ENCODE measurements at places on chromosomes 11 and 22.

DNA sequence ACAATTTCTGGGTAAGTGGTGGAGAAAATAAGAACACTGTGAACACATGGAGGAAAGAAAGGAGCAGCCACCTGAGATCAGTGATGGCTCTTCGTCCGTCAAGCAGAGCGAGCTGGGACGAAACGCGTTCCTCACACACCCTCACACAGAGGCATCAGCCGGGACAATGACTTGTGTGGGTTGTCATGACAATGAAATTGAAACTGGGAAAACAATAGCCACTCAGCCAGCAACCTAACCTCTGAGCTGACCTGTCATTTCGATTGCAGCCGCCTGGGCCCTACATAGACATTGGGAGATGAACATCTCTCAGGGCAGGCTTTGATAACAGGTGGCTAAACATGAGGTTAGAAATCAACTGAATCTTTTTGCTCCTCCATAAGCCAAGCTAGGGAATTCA lies 51.3 kb downstream of the TRIM29 start:
- DNase-seq, result no peak

- DNase-seq, result no peak
Measured at GRCh38 chr22:24002272-24002671, 3.0 kb downstream of the GSTT4 start.

DNA sequence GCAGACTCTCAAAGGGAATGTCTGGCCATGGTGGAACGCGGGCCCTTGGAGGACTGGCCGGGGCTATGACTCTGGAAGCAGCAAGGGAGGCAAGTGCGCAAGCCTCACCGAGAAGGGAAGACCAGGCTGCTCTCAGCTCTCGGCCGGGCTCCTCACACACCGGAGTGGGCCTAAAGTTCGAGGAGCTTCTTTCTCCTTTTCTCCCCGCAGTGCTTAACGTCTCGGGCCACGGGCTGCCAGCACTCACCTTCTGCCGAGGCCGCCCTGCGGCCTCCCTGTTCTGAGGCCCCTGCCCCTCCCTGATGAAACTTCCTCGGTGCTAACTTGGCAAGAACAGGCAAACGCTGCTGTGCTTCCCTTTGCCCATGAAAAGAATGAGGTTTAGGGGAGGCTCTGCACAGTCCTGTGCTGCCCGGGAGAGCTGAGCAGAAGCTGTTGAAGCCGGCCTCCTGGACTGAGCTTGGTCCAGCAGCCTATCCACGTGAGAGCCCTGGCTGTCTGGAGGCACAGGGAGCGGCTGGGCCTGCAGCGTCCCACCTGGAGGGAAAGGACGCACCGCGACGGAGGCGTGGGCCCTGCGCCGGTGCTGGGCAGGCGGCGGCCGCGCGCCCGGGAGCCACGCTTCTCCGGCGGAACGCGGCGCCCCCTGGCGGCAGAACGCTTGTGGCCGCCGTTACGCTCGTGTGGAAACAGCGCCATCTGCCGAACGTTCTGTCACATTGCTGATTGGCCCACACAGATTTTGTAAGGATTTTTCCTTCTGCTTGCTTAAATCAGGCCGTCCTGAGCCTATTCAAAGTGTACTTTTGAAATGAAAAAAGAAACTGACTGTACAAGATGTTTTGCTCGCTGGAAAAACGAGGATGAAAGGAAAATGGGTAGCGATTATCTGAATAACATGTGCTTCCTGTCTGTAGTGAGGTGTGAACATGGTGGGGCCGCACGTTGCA lies 65.0 kb upstream of the TMEM45B start:
- DNase-seq, result peak; percentile 76

DNA sequence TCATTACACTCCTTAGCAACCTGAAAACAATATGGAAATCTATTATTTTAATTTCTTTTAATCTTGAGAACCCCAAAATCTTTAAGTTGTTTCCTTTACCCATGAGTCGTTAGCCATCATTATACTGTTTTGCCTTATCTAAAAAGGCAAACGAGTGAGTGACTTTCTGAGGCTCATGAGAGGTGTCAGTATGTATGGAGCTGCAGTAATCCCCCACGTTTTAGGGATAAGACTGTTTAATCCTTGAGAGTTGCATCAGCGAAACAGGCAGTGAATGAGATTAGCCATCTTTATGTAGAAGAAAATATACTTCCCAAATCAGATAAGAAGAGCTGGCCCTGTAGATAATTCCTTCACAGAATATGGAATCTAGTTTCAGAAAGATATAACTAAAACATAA lies 1147.0 kb downstream of the DLG2 start:
- DNase-seq, result no peak

DNA sequence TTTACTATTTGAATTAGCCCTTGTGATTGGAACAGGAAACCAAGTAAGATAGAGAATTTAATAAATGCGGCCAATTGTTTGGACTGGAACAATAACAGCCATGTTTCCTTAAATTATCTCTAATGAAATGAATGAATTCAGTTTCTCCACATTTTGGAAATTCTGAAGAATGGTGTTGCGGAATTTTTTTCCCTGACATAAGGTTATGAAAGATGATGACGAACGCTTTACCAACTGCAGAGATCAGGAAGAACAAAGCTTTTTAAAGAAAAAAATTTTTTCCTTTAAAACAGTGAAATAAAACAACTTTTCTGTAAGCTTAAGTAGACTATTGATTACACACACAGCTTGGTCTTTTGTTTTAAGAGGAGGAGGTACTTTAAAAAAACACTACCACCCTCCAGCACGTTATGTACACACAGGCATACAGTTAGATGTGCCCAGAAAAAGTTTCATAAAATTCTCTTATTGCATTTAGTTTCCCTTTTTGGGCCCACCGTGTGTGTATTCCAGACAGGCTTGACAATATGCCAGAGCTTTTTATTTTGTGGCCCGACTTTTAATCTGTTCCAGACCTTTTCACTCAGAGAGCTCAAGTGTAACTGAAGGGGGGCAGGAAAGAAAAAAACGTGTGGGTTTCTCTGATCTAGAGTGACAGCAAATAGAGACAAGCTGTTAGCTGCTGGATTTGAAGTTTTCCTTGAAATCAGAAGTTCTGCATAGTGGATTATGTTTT lies 77.3 kb downstream of the YAP1 start:
- DNase-seq, result no peak

GRCh38 chr11:133579165-133580031 lies 47.1 kb upstream of the OPCML start:
- DNase-seq, result no peak

DNA sequence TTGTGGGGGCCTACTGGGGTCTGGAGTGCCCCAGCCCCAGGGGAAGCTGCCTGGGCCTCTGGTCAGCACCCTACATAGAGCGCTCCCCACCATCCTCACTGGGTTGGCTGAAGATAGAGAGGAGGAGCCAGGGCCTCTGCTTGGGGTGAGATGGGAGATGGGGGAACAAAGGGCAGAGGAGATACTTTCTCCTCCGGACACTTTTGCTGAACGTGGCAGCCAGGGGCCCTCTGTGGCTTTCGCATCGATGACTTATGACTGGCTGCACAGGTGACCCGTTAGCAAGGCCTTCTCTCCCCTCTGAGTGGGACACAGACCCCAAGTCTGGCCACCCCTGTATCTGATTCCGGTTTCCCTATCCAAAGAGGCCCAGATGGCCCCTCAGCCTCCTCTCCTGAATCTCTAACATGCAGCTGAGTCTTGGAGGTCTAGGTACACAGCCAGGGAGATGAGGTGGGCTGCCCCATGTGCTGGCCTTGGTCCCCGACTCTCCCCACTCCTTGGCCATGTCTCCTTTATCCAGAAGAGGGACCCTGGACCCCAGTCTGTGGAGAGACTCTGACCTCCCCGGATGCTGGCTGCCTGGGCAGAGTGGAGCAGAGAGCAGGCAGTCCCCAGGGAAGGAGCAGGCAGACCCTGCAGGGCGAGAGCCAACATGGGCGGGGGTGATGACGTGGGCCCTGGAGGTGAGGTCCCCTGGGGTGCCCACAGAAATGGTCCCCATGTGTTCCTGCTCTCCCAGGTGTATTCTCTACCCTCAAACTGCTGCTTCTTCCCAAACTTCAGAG lies 59.3 kb upstream of the NECTIN1 start:
- DNase-seq, result no peak

- DNase-seq, result peak; percentile 68
Measured at GRCh38 chr22:32985899-32986765, 72.0 kb downstream of the SYN3 start.

- no peak for DNase-seq
Measured at GRCh38 chr11:3995307-3995706, 99.3 kb upstream of the RRM1 start.

DNA sequence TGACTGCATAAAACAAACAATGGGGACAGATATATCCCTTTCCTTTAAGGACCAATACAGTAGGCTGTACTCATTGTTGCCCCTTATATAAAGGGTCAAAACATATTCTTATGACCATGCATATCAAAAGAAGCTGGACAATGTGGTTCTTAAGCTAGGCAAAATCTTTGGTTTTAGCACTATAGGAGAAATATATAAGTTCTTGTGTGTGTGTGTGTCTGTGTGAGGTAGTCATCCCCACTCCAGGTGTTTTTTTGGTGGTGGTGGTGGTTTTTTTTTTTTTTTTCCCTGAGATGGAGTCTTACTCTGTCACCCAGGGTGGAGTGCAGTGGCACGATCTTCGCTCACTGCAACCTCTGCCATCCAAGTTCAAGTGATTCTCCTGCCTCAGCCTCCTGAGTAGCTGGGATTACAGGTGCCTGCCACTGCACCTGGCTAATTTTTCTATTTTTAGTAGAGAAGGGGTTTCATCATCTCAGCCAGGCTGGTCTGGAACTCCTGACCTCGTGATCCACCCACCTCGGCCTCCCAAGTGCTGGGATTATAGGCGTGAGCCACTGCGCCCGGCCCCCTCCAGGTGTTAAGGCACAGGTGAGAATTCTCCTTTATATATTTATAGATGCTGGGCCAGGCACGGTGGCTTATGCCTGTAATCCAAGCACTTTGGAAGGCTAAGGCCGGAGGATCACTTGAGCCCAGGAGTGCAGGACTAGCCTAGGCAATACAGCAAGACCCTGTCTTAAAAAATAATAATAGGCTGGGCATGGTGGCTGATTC lies 12.0 kb upstream of the ZNF143 start:
- no peak for DNase-seq

GRCh38 chr11:114132417-114132816 lies 72.9 kb downstream of the ZBTB16 start:
- DNase-seq, result no peak
